ENCODE measurements at places on chromosomes 1 and 21.

DNA sequence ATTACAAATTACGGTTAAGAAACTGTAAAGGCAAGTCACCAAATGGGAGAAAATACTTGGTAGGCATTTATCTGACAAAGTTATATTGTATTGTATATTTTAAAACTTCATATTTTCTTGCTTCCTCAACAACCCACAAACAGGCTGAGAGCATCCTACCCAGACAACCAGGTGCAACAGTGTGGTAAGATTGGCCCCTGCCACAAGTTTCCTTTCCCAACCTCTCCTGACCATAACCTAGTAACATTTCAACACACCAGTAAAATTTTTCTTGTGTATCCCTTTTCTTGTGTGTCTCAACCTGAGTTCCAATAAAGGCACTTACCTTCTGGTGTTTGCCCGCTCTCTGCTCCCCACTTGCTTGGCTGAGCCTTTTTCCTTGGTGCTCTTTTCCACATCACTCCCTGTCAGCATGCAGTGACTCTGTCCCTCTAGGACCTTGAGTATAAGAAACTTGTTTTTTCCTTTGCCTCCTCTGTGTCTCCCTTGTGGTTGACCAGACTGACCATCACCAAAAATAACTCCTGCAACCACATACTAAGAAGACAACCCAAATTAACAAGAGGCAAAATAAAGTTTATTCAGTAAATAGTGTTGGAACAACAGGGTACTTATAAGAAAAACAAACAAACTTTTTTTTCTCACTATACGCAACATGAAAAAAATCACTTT lies 40.9 kb downstream of the FCRL3 start:
- no peak for DNase-seq

DNA sequence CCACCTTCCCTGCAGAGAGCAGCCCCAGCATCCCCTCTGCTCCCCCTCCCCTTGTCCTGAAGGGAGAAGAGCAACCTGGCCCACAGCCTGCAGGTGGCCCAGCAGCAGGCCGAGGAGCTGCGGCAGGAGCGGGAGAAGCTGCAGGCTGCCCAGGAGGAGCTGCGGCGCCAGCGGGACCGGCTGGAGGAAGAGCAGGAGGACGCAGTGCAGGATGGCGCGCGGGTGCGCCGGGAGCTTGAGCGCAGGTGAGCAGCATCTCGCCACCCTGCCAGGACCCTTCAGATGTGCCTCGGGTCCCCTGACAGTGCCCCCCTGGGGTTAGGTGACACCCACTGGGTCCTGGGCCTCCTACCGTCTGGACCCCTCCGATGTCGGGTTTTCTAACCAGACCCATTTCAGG lies 22.3 kb downstream of the CROCC start:
- DNase-seq, result no peak

DNA sequence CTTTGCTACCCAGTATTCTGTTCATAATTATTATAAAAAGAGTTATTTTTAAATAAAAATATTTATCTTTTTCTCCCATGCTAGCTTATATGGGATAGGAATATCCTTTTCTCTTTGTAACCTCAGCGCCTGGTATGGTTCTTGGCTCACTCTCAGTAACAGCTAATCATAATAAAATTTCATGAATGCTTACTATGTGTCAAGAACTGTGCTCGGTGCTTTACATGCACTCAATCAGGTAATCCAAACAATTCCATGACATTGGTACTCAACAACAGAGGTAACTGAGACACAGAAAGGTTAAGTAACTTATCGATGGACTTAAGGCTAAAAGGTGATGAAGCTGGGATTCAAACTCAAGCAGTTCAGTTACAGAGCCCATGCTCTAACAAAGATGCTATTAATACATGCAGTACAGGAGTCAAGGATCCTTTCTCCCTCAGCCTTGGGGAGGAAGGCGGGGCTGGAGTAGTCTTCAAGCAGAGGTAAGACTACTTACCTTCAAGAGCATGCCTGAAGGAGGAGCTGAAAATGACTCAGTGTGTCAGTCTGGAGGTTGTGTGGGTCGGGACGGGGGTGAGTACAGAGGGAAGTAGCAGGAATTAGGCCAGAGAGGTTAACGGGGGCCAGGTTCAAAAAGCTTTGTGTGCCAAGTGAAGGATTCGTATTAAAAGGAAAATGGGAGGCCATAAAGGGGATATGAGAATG lies 73.4 kb downstream of the PLPPR5 start:
- DNase-seq, result no peak

DNA sequence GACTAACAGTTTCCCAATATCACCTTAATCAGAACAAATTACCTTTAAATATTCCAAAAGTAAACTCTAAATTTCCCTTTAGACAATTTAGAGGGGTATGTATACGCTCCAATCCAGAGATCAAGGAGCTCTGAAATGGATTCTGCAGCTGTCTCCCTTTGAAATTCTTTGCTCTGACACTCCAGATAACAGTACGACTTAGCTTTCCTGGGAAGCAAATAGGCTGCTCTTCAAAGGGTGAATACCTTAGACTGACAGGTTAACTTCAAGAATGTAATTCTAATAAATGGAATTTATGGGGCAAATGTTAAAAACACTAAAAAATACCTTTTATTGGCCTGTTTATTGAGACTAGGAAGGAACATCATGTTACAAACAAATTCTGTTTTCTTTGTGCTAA lies 357.2 kb downstream of the USP25 start:
- DNase-seq, result no peak

DNA sequence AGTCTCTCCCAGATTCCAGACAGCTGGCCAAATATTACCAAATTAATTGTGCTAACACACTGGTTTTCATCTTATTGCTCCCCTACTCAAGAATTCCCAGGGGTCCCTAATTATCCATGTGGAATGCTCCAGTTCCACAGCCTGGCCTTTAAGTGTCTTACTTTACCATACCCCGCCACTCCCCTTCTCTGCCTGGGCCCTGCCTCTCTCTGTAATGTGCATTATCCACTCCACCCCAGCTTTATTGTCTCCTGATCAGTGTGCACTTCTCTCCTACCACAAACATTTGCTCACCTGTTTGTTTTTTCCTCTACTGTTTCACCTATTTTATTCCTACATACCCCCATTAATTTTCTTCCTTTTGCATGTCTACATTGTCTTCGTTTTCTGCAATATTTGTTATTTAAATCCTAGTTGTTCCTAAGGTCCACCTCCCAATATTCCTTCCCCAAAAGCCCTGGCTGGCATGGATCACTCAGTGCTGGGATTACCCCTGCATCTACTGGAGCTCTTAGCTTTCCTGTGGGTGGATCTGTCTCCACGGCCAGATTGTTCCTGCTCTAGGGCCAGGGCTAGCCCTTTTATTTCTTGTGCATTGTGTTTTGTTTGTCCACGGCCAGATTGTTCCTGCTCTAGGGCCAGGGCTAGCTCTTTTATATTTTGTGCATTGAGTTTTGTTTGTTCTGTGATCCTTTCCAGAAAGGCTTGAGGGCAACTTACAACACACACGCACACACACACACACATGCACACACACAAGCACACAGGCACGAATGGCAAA lies 33.4 kb upstream of the ATP1B1 start:
- DNase-seq, result no peak

DNA sequence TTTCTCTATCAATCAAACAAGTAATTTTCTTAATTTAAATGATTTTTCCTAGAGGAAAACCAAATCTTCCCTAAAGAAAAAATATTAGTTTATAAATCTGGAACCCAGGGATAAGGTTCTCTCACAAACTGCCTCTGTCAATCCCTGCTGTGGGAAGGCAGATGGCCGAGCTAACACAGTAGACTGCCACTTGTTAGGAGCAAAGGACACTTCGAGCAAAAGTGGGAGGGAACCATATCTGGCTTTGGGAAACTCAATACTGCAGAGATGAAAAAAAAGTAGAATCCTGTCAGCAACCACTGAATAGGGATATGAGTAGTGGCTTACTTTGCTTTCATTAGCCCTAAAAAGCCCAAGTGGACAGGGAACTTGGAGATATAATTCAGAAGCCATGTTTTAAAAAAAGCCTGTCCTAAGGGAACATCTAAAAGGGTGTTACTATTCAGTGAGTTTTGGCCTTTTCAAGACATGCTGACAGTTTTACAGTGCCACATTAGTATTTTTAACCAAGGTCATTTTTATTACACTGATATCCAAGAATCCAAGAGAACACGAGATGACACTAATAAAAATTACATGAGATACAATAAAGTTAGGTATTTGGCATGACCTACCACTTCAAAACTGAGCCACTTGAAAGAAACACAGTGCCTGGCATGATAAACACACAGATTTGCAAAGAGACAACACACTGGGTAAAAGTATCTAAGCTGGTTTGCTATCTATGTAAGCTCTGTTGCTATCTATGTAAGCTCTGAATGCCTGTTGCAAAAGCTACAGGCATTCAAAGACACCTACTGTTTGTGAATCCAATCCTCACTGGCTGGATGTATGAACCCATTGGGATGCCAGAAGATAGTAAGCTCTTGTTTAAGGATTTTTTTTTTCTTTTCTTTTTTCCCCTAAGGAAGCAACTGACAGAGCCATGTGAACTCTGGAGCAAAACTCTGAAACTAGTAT lies 21.4 kb downstream of the TEX38 start:
- DNase-seq, result no peak

DNA sequence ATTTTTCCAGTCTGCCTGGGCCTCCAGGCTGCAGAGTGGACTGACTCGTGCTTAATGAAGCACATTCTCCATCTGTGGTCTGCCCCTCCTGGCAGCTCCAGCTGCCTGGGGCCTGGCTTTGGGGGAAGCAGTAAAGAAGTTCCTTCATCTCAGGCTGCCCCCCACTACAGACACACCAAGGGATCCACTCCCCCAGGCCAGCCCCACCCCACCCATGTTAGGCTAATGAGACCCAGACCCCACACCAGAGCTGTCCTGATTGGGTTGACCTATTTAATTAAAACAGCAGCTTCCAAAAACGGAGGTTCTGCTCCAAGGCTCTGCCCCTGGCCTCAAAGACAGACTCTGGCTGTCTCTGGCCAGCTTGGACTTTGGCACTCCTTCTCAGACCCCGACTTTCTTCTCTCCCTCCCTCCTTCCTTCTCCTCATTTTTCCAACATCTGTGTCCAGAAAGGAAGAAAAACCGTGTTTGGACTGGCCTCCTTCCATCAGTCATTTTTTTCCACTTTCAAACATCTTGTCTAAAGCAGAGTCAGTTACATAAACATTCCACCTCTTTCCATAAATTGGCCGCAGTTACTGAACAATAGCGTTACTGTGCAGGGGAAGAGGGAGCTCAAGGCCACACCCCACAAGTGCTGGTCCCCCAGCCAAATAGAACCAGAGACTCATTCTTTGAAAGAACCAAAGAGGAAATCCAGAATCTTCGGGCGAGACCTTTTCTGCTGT lies 29.7 kb downstream of the SERTAD4 start:
- DNase-seq, result peak; percentile 82

GRCh38 chr1:60959701-60960100 lies 122.7 kb upstream of the NFIA start:
- no peak for DNase-seq

DNA sequence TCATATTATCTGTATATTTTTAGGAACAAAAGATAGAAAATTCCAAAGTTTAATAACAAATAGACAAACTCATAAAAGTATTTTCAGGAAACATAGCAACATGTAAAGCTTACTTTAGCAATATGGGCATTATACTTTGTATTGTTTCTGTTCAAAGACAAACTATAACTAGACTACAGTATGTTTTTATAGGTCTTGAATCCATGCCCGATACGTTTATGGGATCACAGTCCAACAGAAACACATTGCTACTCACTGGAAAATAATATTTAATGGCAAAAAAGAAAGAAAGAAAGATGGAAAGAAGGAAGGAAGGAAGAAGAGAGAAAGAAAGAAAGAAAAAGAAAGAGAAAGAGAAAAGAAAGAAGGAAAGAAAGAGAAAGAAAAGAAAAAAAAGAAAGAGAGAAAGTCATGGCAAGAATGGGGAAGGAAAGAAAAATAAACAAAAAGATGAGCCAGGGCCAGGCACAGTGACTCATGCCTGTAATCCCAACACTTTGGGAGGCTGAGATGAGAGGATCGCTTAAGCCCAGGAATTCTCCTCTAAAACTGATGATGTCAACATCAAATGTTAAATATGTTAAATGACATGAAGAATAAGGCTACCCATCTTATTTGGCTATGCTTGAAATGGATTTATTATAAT lies 32.7 kb downstream of the TM2D1 start:
- peak; percentile 72 for DNase-seq

GRCh38 chr21:17270229-17270628 lies 242.6 kb upstream of the CXADR start:
- peak; percentile 16 for DNase-seq

- DNase-seq, result peak; percentile 36
These were observed 62.7 kb downstream of the DMAP1 start for GRCh38 chr1:44275991-44276405.

GRCh38 chr1:154768456-154769125 lies 101.5 kb downstream of the KCNN3 start:
- DNase-seq, result no peak

DNA sequence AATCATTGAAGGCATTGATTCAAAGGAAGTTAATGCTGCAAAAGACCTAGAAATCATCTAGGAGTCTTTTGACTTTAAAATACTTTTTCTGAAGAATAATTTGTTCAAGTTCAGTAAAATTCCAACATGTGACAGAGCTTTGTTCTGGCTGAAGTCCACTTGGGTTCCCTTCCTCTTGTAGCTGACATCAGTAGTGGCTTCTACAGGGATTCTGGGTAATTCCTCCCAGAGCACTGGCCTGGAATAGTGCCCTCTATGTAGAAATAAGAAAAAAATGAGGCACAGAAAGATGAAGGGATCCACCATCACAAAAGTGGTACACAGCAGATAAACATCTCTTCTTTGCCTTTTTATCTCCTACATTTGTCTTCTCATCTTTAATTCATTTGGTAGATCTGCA lies 548.1 kb downstream of the LTN1 start:
- DNase-seq, result peak; percentile 51

GRCh38 chr1:202625416-202626360 lies 84.6 kb downstream of the SYT2 start:
- peak; percentile 68 for DNase-seq

DNA sequence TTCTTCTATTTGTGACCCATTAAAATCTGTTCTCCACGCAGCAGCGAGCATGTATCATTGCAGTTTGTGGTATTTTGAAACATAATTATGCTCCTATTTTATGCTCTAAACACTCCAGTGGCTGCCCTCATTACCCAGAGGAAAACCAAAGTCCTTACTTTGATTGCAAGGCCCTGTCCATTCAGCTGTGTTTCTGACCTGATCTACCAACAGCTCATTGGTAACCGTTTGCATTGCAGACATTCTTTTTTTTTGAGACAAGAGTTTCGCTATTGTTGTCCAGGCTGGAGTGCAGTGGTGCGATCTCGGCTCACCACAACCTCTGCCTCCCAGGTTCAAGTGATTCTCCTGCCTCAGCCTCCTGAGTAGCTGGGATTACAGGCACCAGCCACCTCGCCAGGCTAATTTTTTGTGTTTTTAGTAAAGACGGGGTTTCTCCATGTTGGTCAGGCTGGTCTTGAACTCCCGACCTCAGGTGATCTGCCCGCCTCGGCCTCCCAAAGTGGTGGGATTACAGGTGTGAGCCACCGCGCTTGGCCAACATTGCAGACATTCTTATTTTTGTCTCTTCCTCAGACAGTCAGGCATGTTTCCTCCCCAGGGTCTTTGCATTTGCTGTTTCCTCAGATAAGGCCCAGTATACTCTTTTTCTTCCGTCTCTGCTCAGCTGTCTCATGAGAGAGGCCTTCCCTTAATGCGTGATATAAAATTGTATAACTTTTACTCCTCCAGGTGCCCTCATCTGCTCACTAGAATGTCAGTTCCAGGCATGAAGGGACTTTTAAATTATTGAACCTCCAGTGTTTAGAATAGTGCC lies 32.5 kb downstream of the THRAP3 start:
- DNase-seq, result no peak

GRCh38 chr1:115757326-115757725 lies 11.2 kb downstream of the CASQ2 start:
- no peak for DNase-seq

All from fibroblast of skin of right biceps (primary cell).